ENCODE measurements at places on chromosomes 3 and 15. TPM values are rescaled to one million over a fixed set of nuclear protein-coding genes. Genes with fewer than 3 reads are reported as not detected.
A peak's percentile ranks its signal among the peaks of the same experiment; 100 is the strongest.

DNA sequence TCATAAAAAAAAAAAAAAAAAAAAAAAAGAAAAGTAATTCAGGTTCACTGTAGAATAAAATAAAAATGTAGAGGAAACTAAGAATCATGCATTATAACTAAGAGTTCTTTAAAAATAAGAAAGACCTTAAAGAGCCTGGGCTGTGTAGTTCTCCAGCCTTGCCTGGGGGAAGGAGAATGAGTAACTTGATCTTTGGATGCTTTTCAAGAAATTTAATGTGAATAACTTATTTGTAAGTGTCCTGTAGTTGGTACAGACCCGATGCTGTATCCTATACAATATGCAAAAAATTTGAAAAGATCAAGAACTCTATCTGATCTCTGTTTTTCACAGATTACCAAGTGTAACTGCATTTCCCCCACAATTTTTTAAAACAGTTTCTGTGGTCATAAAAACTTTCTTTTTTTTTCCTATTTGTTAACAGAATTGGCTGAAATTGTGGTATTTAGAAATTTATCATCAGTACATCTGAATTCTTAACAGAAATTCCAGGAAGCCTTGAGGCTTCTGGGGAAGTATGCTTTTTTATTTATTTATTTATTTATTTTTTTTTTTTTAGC lies 195.3 kb downstream of the THRB start:
- no peak for DNase-seq

MORC1 gene
- not detected for total RNA-seq

GRCh38 chr15:70169147-70169546 lies 71.4 kb upstream of the TLE3 start:
- no peak for DNase-seq

DNA sequence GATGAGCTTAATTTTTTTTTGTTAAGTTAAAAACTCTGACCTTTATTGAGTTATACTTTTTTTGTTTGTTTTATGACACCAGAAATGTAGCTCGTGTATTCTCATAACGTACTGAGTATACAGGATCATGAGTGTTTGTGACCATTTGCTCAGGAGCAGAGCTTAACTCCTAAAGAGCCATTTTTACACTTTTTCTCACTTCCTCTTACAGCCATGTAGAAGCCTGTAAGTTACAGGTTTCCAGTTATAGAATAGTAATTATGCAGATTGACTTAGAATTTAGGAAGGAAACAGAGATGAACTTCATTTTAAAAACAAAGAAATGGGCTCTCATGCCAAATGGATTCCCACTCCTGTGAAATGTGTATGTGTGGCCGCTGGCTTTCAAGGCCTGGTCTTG lies 151.7 kb downstream of the MCTP2 start:
- DNase-seq = no peak

- no peak for DNase-seq
Observed at GRCh38 chr3:63076357-63076756, 201.1 kb upstream of the CADPS start.

DNA sequence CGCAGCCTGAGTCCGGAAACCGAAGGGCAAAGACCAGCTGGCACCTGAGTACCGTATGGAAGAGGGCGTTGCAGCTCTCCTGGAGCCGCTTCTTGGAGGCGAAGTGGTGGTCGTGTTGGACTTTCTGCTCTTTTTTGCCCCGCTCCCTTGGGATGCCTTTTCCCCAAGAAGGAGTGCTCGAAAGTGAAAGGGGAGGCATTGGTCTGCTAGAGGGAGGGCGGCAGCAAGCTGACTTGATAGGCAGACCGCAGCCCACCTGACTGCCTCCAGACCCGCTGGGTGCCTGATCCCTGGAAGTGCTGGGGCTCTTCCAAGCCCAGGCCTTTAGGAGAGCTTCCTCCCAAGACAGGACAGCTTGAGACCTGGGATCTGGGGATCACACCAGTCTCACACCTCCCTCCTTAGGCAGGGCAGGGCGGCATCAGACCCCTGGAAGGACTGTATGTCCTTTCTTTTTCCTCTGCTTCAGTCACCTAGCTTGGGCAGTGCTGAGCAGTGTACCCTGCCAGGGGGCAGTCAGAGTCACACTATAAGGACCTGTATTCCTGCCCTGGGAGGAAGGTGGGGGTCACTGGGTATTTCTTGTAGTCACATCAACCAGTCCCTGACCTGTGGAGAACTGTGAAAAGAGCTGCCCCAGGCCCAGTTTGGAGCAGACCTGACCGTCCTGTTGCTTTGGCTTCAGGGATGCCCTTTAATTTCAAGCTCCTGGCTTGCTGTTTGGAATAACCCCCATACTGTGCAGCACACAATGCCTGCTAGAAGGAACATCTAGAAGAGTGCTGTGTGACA lies 2.1 kb downstream of the ACVR2B start:
- peak; percentile 29 for DNase-seq

DNA sequence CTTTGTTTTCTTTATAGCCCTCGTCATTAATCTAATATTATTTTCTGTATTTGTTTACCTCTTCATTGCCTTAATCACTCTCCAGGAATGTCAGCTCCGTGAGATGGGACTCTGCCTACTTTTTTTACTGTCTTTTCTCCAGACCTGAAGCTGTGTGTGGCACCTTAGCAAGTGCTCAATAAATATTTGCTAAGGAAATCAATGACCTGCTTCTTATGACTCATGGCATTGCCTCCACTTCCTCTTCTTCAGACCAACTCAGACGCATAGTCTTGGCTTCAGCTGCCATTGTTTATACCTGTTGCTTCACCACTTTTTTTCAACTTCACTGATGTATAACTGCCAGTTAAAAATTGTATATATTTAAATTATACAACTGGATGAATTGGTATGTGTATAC lies 218.5 kb upstream of the CMC1 start:
- DNase-seq = no peak

DNA sequence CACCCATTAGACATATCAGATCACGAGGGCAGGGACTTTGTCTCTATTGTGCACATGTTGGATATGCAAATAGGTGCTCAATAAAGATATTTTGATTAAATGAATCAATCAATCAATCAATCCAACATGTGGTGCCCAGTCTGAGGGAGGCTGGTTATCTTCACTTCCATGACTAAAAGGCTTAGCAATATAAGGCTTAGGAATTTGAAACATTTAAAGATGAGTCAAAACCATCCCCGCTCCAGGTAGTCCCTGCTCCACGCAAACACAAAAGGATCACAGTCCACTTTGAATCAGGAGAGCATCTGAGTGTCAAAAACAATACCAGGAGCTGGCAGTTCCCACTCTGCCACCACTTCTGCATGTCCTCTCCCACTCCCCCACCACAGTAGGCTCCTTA lies 25.8 kb upstream of the PRICKLE2 start:
- DNase-seq = no peak

- no peak for DNase-seq
Observed at GRCh38 chr15:91068436-91068835, 31.6 kb upstream of the SV2B start.

C3orf80 gene
- not detected for total RNA-seq

CPN2 gene
- total RNA-seq = not detected

- no peak for DNase-seq
Observed at GRCh38 chr3:49641921-49642707, 32.0 kb upstream of the APEH start.

DNA sequence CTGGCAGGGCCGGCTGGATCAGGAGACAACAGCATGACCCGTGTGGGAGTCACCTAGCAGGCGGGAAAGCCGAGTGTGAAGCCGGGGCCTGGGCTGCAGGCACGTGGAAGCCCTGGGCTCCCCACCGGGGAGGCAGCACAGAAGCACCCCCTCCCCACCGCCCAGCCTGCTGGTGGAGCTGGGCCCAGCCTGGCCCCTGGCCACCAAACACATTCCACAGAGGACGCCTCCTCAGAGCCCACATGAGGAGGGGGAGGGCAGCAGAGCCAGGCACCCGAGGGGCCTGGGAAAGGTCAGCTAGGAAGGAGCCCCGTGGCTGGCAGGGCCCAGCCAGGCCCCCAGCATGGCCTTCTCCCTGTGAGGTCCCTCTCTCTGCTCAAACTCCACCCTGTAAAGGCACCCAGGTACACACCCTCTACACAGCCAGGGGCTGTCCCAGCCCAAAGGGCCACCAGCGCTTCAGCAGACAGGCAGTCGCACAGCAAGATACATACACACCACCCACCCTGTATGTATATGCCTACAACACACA lies 4.5 kb downstream of the PLXNB1 start:
- no peak for DNase-seq

DNA sequence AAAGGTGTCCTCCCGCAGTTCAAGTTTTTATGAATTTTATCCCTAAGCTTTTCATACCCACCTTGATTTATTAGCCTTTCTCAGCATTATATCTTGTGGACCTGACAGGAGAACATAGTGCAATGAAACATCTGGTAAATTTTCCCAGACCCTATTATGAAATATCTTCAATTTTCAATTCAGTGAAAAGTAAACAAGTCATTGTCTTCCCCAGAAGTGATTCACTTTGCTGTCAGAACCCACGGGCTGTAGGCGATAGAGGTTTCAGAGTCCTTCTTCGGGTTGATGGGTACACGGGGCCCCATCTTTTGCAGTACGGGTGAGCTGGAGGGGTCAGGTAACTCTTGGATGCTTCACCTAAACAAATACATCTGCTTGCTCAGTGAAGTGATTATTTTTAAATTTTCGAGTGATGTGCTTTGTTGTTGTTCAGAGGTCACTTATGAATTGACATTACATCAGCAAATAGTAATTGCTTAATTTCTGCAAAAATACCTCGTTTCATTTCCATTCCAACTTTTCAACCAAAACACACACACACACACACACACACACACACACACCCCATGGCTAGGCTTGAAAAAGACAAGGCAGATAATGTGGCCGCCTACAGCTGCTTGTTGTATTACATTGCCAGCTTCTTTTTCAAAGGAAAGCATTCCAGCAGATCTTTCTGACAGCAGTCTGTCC lies 102.9 kb downstream of the SEMA6D start:
- peak; percentile 25 for DNase-seq

ITGA11 gene
- total RNA-seq = 2.5 TPM

DNA sequence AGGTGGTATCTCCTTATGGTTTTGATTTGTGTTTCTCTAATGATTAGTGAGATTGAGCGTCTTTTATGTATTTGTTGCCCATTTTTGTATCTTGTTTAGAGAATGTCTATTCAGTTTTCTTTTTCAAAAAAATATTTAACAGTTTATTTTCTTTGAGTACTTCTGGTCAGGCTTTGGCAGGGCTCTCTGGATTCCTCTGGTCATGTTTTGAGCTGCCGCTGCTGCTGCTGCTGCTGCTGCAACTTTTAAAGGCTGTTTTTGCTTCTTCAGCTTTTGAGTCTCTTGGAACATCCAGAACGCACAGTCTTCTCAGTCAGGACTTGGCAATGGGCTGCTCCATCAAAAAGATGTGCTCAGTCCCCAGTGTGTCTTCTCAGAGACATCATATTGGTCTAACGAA lies 40.1 kb downstream of the REC114 start:
- DNase-seq = peak; percentile 5

- DNase-seq = no peak
Observed at GRCh38 chr3:143581972-143582722, 266.1 kb downstream of the SLC9A9 start.

Data from IMR-90 (cell line).